Uterine smooth muscle cell (primary cell): ENCODE measurements at places on chromosomes 11 and 22. TPM values are rescaled to one million over a fixed set of nuclear protein-coding genes. Genes with fewer than 3 reads are reported as not detected.

Gene C11orf21
- not detected in 2 replicates for total RNA-seq

Gene RIMBP3C
- 0.11 and 0.25 TPM in 2 replicates for total RNA-seq

Gene CECR2
- 0.11 and 0.37 TPM in 2 replicates for total RNA-seq

Gene TPBGL
- total RNA-seq, result 0.11 TPM in 1 of 2 replicates, not detected in the other

Gene MISFA
- 1.3 and 1.5 TPM in 2 replicates for total RNA-seq

Gene MS4A2
- total RNA-seq, result not detected in 2 replicates

Gene TBX10
- total RNA-seq, result not detected in 2 replicates

Gene PDGFB
- total RNA-seq, result 0.11 TPM in 1 of 2 replicates, not detected in the other

Gene TBX1
- total RNA-seq, result 0.12 TPM in 1 of 2 replicates, not detected in the other

Gene PARVB
- total RNA-seq, result 29.5 and 55.0 TPM in 2 replicates

Gene NOX4
- total RNA-seq, result 4.0 and 6.7 TPM in 2 replicates

Gene NCF4
- total RNA-seq, result not detected in 2 replicates

Gene C11orf42
- not detected in 2 replicates for total RNA-seq

Gene ST13
- total RNA-seq, result 213 and 321 TPM in 2 replicates

Gene OR10D3
- not detected in 2 replicates for total RNA-seq

Gene TALDO1
- 117 and 152 TPM in 2 replicates for total RNA-seq
